ENCODE measurements at places on chromosomes 5 and 9.

- DNase-seq = no peak
These were observed 25.6 kb downstream of the SLC31A1 start for GRCh38 chr9:113246928-113247327.

GRCh38 chr5:127976991-127977717 is 106.4 kb upstream of the SLC12A2 start:
- DNase-seq = no peak

DNA sequence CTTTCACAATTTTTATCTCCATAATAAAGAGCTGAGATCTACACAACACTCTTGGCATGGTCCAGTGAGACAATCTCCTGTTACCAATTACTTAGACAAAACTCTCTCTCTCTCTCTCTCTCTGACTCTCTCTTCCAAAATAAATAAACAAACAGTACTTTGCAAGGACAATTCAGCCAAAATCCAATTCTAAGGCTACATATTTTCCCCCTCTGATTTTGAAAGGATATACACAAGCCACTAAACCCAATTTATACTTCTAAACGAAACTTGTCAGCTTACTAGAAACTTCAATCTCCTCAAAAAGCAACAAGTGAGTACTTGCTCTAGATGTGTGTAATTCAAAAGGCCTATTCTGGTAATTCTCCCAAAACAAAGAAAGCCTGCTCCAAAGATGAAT is 26.3 kb upstream of the TNPO1 start:
- no peak for DNase-seq

DNA sequence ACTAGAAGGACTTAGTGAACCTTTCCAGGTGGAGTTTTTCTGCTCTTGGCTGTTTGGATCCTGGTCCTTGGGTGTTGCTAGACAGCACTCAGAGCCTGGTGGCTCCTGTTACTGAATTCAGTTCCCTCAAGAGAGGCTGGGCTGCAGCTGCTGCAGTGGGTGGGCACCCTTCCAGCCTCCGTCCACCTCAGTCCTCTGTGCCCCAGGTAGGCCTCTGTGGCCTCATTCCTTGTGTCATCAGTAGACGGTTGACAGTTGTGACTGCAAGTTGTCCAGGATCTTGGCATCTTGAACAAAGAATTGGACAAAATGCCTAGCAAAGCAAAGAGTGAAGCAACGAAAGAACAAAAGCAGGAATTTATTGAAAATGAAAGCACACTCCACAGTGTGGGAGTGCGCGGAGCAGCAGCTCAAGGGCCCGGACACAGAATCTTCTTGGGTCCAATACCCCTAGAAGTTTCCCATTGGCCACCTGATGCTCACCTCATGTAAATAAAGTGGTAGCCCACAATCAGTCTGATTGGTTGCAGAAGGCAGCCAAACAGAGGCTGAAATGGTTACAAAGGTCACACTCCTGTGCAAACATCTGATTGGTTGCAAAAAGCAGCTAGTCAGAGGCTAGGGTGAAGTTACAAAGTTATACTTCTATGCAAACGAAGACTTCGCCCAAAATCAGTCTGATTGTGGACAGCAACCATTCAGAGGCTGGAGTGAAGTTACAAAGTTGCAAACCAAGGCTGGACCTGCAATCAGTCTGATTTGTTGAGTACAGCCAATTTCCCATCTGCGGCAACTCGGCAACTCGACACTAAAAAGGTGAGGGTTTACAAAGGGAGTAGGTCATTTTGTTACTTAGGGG is 40.1 kb downstream of the F2R start:
- no peak for DNase-seq

DNA sequence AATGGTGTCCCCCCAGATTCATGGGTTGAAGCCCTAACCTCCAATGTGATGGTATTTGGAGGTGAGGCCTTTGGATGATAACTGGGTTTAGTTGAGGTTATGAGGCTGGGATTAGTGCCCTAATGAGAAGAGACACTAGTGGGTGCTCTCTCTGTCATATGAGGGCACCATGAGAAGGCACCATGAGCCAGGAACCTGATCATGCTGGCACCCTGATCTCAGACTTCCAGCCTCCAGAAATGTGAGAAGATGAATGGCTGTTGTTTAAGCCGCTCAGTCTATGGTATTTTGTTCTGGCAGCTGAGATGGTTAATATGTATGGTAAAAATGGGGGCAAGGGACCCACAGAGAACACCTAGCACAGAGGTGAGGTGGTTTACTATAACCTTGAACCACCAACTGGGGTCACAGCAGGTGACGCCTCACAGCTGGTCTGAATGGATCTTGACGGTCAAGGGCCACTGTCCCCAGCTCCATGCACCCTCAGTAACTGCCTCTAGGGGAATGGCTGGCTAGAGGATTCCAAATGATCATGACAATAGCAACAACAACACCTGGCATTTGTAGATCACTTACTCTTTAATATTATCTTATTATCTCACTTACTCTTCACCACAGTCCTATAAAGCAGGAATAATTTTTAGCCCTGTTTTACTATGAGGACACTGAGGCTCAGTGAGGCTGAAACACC is 57.1 kb downstream of the FOXI1 start:
- DNase-seq = no peak

- no peak for DNase-seq
These were observed 172.5 kb downstream of the CRB2 start for GRCh38 chr9:123528501-123528900.

DNA sequence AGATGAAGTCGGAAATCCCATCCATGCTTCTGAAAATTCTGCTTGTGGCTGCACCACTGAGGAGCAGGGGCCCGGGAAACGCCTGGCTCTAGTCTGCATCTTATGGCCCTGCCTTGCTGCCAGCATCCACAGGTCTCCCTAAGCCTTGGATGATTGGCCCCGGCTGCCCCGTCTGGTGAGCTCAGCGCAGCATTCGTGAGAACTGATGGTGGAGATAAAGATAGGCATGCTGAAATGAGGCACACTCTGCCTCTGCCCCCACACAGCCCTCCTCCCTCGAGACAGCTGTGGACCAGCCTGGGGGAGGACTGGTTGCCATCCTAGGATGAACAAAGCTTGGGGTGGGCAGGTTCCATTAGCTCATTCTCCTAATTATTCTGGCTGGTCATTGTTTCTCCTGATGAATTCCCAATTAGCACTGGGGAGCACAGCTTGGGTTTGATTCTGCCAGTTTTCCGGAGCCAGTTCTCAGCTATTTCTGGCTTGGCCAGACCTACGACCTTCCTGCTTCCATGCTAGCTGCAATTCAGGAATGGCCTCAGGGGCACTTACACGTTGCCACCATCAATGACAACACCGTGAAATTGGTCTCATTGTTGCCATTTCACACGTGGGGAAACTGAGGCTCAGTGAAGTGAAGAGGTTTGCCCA is 62.8 kb upstream of the CPEB4 start:
- DNase-seq = no peak

DNA sequence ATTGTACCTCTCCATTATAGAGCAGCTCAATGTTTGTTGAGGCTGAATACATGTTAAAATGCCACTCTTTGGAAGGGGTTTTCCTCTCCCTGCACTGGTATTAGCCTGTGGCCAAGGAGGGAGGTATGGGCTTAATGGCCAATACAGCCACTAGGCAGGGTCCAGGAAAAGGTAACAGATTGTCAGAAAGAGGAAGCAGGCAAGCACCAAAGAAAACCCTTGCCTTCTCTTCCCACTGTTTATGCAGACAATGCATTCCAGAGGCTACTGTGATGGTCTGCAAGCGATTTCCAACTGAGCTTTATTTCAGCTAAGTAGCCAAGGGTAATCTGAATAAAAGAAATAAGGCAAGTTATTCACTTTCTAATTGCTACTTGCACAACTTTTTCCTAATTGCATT is 95.3 kb upstream of the SLC27A6 start:
- no peak for DNase-seq

DNA sequence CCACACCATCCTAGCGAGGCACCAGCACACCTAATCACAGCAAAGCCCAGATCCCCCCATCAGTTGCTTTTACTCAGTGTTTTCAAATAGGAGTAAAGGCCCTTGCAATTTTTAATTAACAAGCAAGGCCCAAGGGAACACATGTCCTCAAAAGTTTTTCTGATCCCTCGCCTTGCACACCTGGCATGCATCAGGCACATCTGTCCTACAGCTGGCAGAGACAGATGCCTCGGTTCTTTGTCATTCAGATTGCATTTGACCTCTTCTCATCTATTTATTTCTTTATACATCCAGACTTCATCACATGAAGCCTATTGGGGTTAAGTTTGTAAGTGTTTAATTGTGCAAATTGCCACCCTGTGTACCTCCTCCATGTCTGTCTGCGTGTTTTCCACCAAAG is 241.4 kb downstream of the MARCHF11 start:
- no peak for DNase-seq

DNA sequence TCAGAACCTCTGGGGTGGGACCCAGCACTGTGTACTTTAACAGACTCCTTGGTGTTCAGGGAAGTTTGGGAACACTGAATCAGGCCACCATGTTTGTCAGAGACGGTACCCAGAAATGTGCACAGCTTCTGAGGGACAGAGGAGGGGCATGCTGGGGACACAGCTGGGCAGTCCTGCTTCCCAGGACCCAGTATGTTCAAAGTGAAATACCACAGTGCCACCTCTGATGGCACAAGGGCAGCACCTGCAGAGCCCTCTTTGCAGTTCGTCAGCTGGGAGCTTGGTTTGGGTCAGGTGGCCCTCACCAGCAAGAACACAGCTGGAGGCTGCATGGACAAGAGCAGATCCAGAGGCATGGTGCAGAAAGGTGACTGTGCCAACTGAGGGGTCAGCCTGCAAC is 51.2 kb downstream of the NDST1 start:
- no peak for DNase-seq

- no peak for DNase-seq
These were observed 62.7 kb downstream of the MEGF10 start for GRCh38 chr5:127353327-127353726.

DNA sequence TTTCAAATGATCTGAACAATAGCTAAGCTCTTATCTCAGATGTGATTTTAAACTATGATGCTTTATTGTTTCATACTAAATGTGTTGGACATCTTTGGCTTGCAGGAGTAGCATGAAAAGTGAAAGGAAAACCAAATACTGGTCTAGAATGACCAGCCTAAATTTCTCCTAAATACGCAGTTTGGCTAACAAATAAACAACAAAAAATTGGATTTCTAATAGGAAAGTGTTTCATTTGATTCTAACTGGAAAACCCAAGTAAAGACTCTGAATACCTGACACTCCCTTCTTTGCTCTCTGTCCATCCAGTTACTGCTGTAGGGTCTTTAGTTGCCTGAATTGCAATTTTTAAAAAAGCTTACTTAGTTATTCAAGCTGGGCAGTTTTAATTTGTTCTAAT is 111.7 kb upstream of the ACOT12 start:
- DNase-seq = no peak

DNA sequence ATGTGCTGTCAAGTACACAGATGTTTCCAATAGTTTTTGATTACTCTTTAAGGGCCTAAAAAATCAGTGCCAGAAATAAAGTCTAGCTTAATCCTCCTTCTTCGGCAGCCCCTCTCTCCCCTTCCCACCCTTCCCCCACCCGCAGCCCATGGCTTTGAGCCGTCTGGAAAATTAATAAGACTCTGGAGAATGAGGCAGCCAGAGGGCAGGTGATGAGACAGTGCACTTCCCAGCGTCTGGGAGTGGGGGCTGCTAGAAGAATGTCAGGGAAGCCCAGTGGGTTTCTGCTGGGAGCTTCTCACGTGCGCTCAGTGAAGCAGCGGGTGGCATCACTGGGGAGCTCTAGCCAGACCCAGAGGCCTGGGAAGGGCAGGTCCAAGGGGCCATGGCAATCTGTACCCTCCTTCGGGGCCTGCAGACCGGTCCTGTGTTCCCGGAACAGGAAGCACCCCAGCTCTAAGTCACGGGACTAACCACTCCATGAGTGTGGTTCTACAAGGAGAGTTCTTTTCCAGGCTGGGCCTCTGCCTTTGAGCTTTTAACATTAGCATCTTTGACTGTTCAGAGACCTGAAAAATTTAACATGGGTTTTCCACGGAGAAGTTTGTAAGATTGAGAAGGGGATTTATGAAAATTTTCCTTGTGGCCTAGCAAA is 164.8 kb upstream of the OTULINL start:
- DNase-seq = no peak

DNA sequence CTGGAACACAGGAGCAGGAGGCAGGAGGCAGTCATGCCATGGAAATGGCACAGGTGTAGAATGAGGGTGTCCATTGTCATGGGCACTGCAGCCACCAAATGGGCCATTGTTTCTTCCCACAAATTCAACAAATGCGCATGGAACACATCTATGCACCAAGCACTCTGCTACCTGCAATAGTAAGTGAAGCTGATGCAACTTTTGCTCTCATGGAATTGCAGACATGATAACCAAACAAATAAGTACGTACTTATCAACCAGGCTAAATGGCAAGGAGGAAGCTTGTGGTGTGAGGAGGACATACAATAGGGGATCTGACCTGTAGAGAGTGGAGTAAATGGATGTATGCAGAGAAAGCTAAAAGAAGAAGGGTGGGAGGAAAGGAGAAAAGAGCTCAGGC is 116.8 kb downstream of the TRIM36 start:
- DNase-seq = no peak

DNA sequence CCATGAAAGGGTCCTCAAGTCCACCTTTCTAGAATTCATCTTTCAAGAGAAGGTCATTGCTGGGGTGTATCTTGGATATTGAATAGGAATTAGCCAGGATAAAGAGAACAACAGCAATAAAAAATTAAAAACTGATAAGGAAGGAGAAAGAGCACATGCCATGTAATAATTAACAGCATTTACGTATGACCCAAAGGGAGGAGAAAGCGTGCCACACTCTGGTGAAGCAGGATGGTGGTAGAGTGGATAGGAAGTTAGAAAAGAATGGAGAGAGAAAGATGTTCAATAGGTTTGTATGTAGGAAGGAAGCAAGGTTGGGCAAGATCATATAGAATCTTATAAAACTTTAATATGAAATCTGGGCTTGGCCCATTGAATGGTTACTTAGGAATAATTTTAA is 751.5 kb downstream of the MAT2B start:
- no peak for DNase-seq

GRCh38 chr9:37582548-37583157 is 6.5 kb upstream of the FBXO10 start:
- no peak for DNase-seq

GRCh38 chr9:107751567-107752210 is 262.1 kb upstream of the KLF4 start:
- DNase-seq = no peak

DNA sequence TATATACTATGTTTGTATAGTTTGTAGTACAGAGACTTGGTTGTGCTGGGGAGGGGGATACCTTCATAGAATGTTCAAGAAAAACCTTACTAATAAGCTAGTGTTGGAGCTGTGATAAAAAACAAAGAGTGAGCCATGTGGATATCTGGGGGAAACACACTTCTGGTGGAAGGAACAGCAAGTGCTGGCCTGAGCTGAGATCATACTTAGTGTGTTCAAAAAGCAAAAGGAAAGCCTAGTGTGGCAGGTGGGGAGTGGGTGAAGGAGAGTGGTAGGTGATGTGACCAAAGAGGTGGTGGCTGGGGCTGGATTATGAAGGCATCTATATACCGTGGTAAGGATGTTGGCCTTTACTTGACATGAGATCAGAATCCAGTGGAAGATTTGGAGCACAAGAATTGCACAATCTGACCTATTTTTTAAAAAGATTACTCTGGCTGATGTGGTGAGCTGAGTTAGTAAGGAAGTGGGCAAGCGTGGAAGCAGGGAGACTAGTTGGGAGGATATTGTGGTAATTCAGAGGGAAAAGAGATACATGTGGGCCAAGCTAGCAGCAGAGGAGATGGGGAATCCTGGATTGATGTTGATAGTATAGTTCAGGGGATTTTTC is 26.6 kb downstream of the PALM2AKAP2 start:
- peak; percentile 33 for DNase-seq

Data from left cardiac atrium (tissue), 4 donors.